Central memory CD8-positive, alpha-beta T cell (primary cell): ENCODE measurements at places on chromosomes 12 and 14.

DNA sequence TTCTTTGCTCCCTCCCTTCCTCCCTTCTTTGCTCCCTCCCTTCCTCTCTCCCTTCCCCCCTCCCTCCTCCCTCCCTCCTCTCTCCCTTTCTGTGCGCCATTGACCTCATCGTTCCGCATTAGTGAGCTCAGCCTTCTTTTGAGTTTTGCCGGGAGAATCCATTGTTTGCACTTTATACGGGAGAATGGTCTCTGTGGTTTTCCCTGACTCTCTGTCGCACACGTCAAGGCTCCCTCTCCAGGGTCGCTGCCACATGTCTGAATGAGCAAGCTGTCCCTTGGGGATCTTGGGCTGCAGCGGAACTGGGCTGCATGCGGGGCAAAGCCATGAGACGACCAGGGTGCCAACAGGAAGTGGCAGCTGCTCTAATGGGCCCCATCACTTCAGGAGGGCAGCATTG, 118.5 kb downstream of the GLT1D1 start:
- DNase-seq: no peak

DNA sequence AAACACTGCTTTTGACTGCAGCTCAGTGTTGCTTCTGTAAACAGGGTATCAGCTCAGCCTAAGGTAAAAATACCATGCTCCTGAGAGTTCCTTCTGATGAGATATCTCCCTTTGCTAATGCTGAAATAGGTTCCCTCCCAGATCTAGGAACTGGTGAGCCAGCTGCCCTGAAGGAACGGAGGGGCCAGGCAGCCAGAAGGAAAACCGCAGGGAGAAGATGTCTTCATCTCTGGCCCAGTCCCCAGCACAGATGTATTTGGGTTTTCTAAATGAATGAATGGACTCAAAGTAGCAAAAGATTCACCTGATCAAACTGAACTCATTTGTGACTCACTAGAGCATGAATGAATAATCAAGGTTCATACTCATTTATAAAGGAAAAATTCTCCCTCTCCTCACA, 247.8 kb downstream of the MSRB3 start:
- DNase-seq: no peak

GRCh38 chr14:103697603-103698379, 17.5 kb downstream of the XRCC3 start:
- no peak for DNase-seq

GRCh38 chr14:49954171-49954631, 61.3 kb downstream of the ARF6 start:
- DNase-seq: no peak

GRCh38 chr12:67966560-67966959, 22.7 kb upstream of the IFNG-AS1 start:
- no peak for DNase-seq

DNA sequence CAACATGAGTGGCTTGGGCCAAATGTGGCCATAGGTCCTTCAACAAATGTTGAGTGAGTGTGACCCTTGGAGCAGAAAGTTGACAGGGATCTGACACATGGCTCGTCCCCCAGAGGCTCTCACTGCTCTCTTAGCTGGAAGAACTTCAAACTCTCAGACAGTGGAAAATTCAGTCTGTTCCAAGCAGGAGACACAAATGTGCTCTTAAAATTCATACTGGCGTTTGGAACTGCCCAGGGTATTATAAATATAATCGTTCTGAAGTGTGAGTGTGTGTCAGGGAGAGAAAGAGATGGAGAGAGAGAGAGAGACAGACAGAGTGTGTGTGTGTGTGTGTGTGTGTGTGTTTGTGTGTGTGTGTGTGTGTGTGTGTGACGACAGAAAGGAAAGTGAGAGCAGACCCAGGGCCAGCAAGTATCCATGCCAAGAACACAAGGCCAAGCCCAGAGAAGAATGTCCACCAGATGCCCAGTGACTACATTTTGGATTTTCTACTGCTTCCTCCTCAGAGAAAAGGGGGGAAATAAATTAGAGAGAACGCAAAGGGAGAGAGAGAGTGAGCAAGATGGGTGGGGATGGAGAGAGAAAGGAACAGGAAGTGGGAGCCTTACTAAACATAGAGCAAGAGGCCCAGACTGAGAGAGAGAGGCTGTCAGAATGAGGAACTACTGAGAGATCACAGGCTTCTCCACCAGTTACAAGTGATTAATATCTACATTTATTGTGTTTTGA, 193.6 kb upstream of the NUDT4 start:
- no peak for DNase-seq

DNA sequence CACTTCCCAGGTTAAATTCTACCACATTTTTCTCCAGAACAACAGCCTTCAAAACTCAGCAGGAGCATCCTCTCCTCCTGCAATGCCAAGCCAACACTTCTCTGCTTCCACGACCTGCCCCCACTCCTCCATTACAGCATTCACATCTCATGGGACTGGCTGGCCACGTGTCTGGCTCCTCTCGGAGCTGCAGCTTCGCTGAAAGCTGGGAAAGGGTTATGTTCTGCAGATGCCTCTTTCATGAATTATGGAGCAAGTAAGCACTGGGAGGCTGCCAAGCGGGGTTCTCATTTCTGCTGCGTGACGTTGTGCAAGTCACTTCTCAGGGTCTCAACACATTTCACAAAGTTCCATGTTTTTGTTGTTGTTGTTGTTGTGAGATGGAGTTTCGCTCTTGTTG, 142.2 kb upstream of the RFLNA start:
- DNase-seq: no peak

DNA sequence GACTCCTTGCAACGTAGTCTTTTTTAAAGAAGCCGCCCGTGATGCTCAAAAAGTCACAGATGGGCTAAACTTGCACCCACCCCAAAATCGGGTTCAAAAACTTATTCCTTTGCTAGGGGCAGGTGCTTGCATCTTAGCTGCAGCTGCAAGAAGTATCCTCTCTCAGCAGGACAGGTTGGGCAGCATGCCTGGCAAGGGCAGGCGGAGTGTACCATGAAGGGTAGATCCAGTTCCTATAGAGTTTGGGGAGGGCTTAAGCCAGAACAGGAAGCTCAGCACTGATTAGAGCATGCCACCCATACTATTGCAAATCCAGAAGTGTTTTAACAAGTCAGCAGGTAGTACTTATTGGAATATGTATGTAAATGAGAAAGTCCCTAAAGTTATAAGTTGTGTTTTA, 48.7 kb downstream of the CPM start:
- no peak for DNase-seq

DNA sequence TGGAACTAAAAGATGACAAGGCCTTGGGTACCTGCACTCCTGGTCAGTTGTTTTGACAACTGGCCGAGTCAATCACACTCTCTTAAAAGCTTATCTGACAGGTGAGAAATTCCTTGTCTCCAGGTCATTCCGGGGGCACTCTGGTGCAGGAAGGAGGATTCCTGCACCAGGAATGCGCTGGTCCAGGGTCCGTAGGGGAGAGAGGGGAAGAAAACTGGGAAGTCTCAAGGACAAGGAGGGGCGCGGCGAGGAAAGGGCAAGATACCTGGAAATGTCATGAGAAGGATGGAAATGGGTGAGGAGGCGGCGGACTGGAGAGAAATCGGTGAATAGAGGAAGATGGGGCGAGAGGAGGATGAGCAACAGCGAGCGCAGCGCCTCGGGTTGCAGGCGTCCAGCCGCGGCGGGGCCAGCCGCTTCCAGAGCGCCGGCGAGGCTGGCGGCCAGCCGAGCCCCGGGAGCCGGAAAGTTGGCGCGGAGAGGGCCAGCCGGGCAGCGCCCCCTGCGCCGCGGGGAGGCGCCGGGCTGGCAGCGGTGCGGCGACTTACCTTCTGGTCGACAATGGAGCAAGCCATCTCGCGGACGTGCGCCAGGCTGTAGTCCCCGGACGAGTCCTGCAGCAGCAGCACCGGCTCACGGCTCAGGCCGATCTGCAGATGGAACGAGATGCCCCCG, 809 bp downstream of the PRKD1 start:
- DNase-seq: no peak

DNA sequence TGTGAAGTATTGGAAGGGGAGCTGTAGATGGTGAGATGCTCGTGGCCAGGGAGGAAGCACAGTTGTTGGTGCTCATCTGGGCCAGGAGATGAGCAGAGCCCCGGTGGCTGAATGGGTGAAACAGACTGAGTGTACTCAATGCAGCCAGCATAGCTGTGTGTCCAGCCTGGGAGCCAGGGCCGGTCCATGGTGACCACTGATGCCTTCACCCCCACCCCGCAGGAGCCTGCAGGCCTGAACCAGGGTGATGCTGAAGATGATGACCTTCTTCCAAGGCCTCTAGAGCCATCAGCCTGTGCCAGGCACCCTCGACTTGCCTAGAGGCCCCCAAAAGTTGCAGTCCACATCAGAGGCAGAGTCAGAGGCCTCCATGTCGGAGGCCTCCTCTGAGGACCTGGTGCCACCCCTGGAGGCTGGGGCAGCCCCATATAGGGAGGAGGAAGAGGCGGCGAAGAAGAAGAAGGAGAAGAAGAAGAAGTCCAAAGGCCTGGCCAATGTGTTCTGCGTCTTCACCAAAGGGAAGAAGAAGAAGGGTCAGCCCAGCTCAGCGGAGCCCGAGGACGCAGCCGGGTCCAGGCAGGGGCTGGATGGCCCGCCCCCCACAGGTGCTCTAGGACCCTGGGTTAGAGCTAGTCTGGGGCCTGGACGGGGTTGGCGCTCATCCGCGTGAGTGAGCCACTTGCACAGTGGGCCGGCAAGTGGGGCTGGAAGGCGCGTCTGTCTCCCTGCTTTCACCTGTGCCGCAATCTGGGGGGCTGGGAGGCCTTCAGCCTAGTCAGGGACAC, 3.0 kb downstream of the TNFAIP2 start:
- DNase-seq: no peak

GRCh38 chr12:67269633-67270573, 745 bp downstream of the CAND1 start:
- peak; percentile 38 for DNase-seq

GRCh38 chr14:53840444-53840843, 116.2 kb downstream of the BMP4 start:
- DNase-seq: no peak

GRCh38 chr12:49983892-49984291, 11.1 kb downstream of the AQP6 start:
- DNase-seq: no peak

DNA sequence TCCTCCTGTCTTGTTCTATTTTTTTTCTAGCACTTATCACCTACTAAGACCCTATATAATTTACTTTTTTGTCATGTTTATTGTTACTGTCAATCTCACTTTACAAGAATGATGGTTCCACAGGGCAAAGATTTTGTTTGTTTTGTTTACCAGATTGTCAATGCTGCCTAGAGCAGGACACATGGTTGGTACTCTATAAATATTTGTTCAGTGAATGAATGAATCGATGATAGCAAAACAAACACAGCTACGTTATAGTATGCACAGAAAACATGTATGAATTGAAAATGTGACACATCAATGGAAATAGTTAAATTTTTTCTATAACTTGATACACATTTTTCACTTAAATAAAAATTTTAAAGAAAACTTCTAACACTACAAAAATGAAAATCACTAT, 67.1 kb upstream of the KRR1 start:
- no peak for DNase-seq

DNA sequence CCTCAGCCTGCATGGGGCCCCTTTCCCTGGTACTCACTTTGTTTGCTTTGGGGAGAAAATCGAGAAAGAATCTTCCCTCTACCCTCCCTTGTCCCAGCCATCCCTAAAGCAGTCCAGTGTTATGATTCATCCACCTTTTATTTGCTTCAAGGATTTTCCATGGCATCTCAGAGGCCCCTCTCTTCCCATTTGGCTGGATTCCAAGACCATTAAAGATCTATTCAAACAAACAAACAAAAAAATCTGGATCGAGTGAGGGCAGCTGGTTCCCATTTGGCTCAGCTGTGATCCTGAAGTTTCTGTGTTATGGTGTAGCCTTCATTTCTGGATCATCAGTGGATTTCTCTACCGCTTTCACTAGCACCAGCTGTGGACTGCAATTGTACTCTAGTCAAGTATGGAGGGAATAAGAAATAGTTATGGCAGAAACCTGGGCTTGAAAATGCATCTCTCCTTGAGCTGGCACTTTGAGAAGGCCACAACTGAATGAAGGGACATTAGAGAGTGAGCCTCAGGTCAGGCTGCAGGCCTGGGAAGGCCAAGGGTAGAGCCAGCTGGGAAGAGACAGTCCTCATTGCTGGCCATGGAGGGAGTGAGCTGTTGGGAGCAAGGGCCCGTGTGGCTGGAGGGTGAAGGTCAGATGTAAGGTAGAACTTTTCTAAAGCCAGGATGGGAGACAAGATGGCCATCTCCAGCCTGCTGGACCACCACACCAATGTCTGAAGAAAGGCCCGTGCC, 13.7 kb downstream of the KRT71 start:
- no peak for DNase-seq

- DNase-seq: no peak
Measured at GRCh38 chr14:35336494-35337268, 44.5 kb downstream of the PSMA6 start.

- DNase-seq: no peak
Measured at GRCh38 chr14:32662211-32662610, 276.5 kb upstream of the NPAS3 start.

DNA sequence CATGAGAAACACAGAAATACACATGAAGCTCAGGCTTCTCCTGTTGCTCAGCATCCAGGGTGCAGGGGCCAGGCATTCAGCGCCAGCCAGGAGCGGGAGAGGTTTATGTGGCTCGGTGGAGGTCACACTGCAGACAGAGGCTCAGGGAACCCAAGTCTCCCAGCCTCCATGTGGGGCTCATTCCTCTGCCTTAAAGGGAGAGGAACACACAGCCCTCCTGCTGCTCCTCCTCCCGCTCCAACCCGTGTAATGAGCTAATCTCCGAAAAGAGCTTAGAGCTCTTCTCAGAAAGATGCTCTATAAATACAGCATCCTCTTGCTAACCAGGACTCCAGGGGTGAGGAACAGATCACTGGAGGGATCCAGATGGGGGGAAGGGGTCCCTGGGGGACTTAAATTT, 28.2 kb downstream of the FGF6 start:
- DNase-seq: no peak

DNA sequence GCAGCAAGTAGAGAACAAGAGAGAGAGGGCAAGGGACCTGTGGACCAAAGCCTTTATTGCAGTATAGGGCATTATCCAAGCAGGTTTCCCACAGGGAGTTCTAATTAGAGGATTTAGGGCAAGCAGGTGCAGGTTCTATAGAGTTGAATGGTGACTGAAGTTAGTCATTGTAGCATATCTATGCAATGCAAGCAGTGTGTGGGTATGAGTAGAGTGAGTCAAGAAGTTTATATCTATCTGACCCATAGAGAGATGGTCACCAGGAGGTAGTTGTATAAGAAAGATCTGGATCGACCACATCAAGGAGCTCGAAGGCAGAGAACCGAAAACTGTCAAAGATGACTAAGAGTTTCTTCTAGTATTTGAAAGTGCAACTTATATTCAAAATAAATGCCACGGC, 167.3 kb downstream of the PLCZ1 start:
- DNase-seq: no peak

- no peak for DNase-seq
Measured at GRCh38 chr14:35818346-35819115, 7.6 kb upstream of the BRMS1L start.

GRCh38 chr12:49346659-49347310, at the start of gene DNAJC22:
DNAJC22 (plus strand) TSS chr12:49346888; CDS start chr12:49348873, 1,985 bp downstream.
- DNase-seq: no peak
